CD4-positive, alpha-beta T cell treated with Interleukin-21 for 1 hour (primary cell): ENCODE measurements at places on chromosomes 2 and 18.
A peak's percentile ranks its signal among the peaks of the same experiment; 100 is the strongest.

DNA sequence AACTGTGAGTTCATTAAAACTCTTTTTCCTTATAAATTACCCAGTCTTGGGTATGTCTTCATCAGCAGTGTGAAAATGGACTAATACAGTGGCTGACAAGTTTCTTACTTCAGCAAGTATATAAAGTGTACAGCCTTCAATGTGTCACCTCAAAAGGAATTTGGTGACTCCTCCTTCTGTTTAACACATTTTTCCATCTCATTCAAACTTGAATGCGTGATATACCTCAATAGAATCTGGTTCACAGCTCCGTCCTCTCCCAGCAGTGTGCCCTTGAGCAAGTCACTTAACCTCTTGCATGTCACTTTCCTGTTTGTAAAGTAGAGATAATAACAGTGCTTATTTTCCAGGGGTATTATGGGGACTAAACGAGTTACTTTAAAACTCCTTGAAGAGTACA lies 159.6 kb downstream of the CCBE1 start:
- no peak for DNase-seq

DNA sequence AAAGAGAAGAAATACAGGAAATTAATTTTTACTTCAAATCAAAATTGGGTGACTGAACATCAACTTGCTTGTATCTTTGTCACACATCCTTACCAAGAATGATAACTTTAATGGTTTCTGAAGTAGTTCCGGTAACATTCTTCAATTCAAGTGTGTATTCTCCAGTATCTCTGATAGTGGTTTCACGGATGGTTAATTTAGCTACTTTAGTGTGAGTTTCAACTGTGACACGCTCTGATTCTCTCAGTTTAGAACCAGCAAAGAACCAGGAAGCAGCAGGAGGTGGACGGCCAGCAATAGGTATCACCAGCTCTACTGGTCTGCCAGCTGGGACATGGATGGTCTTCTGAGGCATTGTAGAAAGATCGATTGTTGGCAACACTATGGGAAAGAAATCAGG lies 62.3 kb downstream of the PLEKHA3 start:
- DNase-seq, result no peak

GRCh38 chr2:28247290-28247689 lies 145.4 kb upstream of the FOSL2 start:
- DNase-seq, result no peak

DNA sequence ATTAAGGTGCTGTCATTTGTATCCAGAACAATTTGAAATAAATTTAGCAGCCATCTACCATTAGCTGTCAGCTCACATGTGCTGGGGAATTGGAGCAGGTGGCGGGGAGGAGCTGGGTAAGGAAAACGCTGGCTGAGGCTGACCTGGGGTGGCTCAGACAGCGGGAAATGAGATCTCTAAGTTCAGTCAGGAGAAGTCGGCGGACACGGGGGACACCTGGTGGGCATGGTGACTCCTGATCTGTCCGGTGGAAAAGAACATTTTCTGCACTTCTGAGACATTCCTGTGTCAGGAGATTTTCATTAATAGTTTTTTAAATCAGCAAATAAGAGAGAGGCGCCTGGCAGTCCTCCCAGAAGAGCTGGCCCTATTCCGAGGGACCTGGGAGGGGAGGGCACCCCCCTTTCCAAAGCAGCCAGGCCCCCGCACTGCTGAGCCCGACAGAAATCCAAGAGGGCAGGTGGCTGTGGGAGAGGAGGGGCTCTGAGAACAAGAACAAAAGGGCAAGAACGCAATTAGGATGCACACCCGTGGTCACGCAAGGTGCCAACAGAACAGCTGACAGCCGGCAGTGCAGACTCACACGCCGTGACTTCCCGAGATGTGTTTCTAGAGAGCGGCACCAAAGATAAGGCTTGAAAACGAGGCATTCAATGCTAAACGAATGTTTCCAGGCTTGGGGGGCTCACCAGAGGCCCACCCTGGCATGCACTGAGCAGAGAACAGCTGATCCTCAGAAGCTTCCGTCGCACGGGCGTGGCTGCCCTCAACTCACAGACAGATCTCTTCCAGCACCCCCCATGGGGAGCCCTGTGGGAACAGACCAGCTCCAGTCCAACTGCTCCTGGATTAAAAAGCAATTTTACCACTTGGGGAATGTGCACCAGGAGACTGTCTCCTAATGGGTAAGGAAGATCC lies 26.4 kb downstream of the SLC66A2 start:
- DNase-seq, result no peak

DNA sequence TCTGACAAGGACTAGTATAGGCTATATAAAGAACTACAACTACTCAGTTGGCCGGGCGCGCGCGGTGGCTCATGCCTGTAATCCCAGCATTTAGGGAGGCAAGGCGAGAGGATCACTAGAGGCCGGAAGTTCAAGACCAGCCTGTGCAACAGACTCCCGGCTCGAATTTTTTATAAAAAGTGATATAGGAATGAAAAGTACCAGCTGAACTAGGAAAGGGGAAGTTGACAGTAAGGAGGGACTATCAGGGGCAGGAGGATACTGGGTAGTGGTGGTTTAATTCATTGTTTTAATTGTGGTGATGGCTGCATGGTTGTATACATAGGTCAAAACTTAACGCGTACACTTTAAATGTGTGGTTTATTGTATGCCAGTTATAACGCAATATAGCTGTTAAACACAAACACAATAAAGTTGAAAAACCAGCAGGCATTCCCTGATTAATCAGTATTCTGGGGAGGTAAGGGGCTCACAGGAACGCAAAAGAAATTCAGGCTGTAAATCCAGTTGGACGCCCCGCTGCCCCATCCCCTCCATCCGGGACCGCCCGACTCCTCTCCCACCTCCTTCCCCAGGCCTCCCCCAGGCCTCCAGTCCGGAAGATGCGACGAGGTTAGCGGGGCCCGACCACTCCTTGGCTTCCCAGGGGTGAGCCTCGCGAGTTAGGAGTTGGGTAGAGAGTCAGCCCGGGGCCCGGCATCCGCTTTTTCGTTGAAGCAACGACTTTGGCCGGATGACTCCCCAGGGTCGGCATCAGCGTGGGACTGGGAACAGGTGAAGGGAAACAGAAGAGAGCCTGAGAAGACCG lies 746 bp upstream of the POLR1B start:
- peak; percentile 17 for DNase-seq

GRCh38 chr2:167177196-167177595 lies 288.9 kb downstream of the XIRP2 start:
- no peak for DNase-seq

- DNase-seq, result peak; percentile 67
These were observed 32.3 kb downstream of the MAP3K2 start for GRCh38 chr2:127355407-127356008.

- no peak for DNase-seq
These were observed 415.1 kb upstream of the SALL3 start for GRCh38 chr18:78564518-78564917.

DNA sequence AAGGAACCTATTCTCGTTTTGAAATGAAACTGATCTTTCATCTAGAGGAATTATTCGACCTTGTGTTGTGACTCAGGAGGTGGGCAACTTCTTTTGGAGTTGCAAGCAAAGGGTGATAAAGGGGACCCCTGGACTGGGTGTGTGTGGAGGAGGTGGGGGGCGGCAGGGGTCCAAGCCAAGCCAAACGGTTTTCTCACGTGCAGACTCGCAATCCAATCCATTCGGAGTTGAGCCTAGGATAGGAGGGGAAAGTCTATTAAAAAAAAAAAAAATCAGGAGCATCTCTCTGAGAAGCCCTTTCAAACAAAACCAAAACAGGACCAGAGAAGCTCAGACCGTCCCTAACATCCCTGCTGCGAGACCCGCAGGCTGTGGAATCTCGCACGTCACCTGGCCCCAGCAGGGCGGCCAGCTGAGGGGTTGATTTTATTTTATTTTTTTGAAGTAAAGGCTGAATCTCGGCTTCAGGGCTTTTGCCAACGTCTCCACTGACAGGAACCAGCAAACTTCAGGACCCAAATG lies 3.7 kb upstream of the ZEB2 start:
- no peak for DNase-seq

DNA sequence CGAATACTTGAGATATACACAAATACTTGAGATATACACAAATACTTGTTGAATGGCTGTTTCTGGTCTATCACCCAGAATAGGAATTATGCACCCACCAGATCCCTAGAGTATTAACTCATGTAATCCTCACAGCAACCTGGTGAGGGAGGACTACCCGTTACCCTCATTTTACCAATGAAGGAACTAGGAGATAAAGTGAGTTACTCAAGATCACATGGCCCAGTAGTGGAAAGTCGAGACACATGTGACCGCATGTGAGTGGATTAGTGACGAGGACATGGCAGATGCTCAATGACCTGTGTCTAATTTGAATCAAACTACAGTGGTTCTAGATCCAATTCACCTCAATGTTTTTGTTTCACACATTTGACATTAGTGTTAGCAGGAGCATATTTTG lies 2.4 kb downstream of the MOGAT1 start:
- DNase-seq, result no peak

DNA sequence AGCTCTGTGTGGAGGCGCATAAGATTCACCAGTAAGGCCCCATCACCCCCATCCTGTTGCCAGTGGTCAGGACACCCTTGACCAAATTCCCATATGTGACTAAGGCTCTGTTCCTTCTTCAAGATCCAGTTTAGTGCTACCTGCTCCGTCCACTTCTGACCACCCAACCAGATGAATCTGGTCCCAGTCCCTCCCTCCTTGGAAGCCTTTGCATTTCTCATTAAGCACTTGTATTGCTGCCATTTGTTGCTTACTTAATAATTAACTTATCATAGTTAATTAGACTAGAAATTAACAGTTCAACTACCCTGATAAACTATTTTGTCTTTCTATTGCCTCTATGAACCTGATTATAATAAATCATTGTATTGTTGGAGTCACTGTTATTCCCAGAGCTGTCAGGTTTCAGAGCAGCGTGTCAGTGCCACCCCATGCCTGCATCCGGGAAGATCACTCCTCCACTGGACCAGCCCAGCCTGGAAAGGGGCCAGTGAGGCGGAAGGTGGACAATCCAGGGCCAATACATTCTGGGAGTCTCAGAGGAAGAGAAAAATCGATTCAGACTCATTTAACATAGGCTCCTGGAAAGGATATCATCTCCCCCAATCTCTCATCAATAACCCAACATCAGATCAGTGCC lies 9.5 kb upstream of the NAT8 start:
- DNase-seq, result no peak

DNA sequence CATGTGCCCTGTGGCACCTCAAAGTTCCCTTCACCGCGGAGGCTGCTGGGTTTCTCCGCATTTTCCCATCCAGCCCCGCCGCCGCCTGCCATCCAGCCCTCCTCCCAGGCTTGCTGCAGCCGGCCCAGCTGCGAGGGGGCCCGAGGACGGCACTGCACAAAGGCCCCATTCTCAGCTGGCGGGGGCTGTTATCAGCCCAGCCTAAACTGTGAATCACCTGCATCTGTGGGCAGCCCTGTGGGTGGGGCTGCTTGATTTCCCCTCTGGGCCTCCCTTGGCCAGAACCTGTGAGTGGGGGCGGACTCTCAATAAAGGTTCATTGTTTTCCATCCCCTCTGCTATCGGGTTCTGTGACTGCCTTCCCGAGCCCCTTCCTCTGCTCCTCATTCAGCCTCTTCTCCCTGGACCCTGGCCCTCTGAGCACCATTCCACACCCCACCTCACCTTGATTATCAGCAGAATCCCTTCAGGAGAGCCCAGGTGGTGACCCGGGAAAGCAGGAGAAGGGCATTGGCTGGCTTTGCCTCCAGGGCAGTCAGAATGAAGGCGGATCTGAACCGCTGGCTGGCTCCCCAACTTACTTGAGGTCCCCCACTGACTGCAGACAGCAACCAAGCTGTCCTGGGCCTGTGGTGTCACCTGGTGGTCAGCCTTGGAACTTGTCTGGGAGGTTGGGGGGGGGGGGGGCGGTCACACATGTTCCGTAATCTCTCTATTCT lies 204.5 kb downstream of the ZFP36L2 start:
- no peak for DNase-seq

- no peak for DNase-seq
These were observed 27.1 kb upstream of the SERPINB12 start for GRCh38 chr18:63514888-63515678.

DNA sequence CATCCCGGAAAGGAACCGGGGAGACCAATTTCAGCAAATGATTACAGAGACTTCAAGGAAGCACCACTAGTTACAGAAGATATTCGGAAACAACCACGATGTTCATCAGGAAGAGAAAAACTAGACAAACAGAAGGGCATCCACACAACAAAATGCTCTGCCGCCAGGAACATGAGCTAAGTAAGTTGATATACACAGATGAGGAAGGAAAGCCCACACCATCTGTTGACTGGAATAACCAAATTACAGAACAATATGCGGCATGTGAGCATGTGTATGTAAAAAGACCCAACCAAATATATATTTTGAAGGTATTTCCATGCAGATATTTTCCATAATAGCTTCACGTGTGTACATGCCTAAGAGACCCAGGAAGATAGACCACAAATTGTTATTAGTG lies 47.0 kb downstream of the ACKR3 start:
- no peak for DNase-seq

GRCh38 chr2:43084699-43085091 lies 141.7 kb downstream of the ZFP36L2 start:
- DNase-seq, result no peak

DNA sequence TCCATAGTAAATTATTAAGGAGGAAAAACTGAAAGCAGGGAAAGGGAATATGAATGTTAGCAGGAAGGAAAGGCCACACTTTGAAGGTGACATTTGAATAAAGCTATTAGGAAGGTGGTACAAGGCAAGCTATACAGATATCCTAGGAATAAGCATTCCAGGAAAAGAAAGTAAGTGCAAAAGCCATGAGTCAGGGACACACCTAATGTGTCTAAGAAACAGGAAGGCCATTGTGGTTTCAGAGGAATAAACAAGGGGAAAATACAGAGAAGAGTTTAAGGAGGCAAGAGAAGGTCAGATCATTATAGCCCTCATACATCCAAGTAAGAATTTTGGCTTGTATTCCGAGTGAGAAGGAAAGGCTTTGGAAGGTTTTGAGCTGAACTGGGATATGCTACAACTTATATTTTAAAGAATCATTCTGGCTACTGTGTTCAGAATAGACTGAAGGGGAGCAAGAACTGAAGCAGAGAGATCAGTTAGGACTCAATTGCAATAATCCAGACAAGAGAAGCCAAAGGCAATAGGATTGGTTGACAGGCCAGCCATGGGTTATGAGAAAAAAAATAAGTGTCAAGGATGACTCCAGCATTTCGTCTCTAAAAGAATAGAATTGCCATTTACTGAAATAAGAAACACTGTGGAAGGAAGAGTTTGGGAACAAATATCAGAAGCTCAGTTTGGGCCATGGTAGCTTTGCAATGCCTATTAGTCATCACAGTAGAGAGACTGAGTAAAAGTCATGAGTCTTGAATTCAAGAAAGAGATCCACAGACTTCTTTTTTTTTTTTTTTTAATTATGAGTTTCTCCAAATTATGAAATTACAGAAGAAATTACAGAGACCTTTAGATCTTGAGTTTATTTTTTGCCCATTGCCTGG lies 11.3 kb downstream of the RAD51AP2 start:
- no peak for DNase-seq

DNA sequence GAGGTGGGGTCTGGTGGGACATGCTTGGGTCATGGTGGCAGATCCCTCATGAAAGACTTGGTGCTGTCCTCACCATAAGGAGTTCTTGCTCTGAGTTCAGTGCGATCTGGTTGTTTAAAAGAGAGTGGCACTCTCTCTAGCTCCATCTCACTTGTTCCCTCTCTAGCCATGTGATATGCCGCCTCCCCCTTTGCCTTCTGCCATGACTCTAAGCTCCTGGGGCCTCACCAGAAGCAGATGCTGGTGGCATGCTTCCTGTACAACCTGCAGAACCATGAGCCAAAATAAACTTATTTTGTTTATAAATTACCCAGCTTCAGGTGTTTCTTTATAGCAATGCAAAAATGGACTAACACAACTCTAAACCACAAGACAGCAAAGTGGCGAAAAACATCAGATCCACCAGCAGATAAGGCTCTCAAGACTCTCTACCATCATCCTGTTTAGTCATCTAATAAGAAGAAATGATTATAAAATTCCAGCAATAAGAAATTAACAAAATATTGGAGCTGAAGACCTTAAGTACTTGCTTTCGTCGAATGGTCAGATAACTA lies 75.5 kb downstream of the OLA1 start:
- no peak for DNase-seq
